ENCODE measurements at places on chromosomes 3 and 15. TPM values are rescaled to one million over a fixed set of nuclear protein-coding genes. Genes with fewer than 3 reads are reported as not detected.
A peak's percentile ranks its signal among the peaks of the same experiment; 100 is the strongest.

ARNT2 gene
- total RNA-seq: not detected

GRCh38 chr3:71907996-71908395, 123.0 kb upstream of the PROK2 start:
- no peak for DNase-seq
- no peaks in the 10 kb centered on the region for H3K36me3 ChIP-seq
- no peak overlapping the region for H3K4me3 ChIP-seq
- H3K27ac ChIP-seq: no peak overlapping the region

DNA sequence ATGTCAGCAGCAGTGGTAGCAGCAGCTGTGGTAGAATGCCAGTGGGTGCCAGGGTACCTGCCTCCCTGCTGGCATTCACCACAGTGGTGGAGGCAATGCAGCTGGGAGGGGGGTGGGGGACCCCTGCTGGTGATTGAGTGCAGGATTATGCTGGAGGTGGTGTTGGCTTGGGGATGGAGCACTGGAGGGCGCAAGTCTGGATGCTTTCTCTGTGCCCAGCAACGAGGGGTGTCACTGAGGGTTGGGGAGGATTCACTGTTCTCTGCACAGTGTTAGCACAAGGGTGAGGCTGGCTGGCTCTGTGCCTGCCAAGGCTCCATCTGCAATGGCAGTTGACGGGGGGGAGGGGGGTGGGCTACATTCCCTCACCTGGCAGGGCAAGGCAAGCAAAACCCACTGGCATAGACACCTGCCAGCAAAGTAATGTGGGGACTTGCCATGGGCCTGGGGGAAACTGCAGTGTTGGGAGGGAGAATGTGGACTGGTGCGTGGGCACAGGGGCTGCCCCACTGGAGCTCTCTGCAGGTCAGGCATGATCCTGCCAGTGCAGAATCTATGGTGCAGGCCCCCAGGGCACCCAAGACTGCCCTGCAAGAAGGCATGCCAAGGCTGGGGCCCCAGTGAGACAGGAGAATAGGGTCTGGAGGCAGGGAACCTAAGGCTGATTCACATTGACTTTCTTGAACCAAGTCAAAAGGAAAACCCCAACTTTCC, 64.3 kb downstream of the MINDY4B start:
- H3K4me3 ChIP-seq: no peak overlapping the region
- no peak for DNase-seq
- peaks cover 9% of the 10 kb centered on the region for H3K27me3 ChIP-seq
- no peaks in the 10 kb centered on the region for H3K4me1 ChIP-seq
- no peaks in the 10 kb centered on the region for H3K36me3 ChIP-seq
- H3K27ac ChIP-seq: no peak overlapping the region

DNA sequence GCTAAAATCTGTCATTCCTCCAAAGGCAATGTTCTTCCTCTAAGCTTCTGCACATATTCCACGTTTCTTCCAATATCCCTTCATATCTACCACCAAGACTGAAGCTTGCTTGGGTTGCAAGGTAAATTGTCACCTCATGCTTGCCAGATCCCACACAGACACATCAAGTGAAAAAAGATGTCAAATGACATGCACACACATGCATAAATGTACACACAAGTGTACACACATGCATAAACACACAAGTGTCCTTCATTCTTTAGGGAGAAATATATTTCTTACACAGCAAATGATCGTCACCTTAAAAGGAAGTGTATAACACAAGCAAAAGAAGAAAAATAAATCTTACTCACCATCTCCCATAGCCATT, 59.4 kb downstream of the CLASP2 start:
- H3K27ac ChIP-seq: no peak overlapping the region
- DNase-seq: no peak
- no peaks in the 10 kb centered on the region for H3K36me3 ChIP-seq
- H3K27me3 ChIP-seq: no peaks in the 10 kb centered on the region
- H3K4me3 ChIP-seq: peak overlapping the region; percentile 49

GRCh38 chr3:171320750-171321558, 139.3 kb downstream of the TNIK start:
- H3K4me1 ChIP-seq: peaks cover 28% of the 10 kb centered on the region
- H3K4me3 ChIP-seq: no peak overlapping the region
- peaks cover 5% of the 10 kb centered on the region for H3K36me3 ChIP-seq
- no peaks in the 10 kb centered on the region for H3K27me3 ChIP-seq
- no peak overlapping the region for H3K27ac ChIP-seq

PAQR5 gene
- 0.19 TPM for total RNA-seq

TOMM70 gene
- total RNA-seq: 48.6 TPM

GRCh38 chr3:66428733-66429132, 72.1 kb downstream of the LRIG1 start:
- H3K27me3 ChIP-seq: peaks cover 2% of the 10 kb centered on the region
- H3K4me1 ChIP-seq: peaks cover 16% of the 10 kb centered on the region
- DNase-seq: no peak

AADACL2 gene
- total RNA-seq: not detected

DNA sequence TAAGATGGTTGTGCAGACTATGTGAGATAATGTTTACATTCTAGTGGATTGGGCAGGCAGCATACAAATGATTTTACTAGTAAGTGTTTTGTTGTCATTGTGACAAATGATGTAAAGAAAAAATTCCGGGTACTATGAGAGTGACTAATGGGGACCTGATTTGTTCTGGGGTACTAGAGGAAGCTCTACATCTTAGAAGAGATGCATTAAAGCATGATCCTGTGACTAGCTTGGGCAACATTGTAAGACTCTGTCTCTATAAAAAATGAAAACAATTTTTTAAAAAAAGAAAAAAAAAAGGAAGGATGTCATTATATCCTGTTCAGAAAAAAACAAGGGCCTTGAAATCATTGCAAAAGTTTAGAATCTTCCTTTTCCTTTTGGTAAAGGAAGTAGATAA, 58.1 kb upstream of the MYRIP start:
- H3K4me1 ChIP-seq: peaks cover 2% of the 10 kb centered on the region
- H3K27ac ChIP-seq: no peak overlapping the region
- H3K27me3 ChIP-seq: no peaks in the 10 kb centered on the region

TGM5 gene
- total RNA-seq: not detected

TYRO3 gene
- 3.7 TPM for total RNA-seq

MEX3B gene
- 0.84 TPM for total RNA-seq

MESP2 gene
- total RNA-seq: not detected

GRCh38 chr15:67543348-67543718, 830 bp downstream of the MAP2K5 start:
- no peaks in the 10 kb centered on the region for H3K36me3 ChIP-seq
- peak overlapping the region; percentile 83 for H3K27ac ChIP-seq
- H3K27me3 ChIP-seq: no peaks in the 10 kb centered on the region
- DNase-seq: no peak

- no peak overlapping the region for H3K4me3 ChIP-seq
- no peaks in the 10 kb centered on the region for H3K27me3 ChIP-seq
- H3K36me3 ChIP-seq: no peaks in the 10 kb centered on the region
These were observed 44.2 kb downstream of the MGLL start for GRCh38 chr3:127777921-127778656.

GRCh38 chr3:184335661-184336546, 1.5 kb upstream of the FAM131A start:
- H3K4me1 ChIP-seq: peaks cover 62% of the 10 kb centered on the region
- peaks cover 28% of the 10 kb centered on the region for H3K36me3 ChIP-seq
- peak; percentile 85 for DNase-seq
- H3K27me3 ChIP-seq: no peaks in the 10 kb centered on the region
- H3K27ac ChIP-seq: peak overlapping the region; percentile 87

GRCh38 chr3:66378256-66378655, 122.6 kb downstream of the LRIG1 start:
- no peaks in the 10 kb centered on the region for H3K27me3 ChIP-seq
- no peak overlapping the region for H3K4me3 ChIP-seq
- H3K27ac ChIP-seq: peak overlapping the region; percentile 59
- DNase-seq: peak; percentile 47
- H3K36me3 ChIP-seq: peaks cover 56% of the 10 kb centered on the region
- peaks cover 11% of the 10 kb centered on the region for H3K4me1 ChIP-seq

- H3K4me1 ChIP-seq: peaks cover 32% of the 10 kb centered on the region
- peaks cover 30% of the 10 kb centered on the region for H3K36me3 ChIP-seq
- no peaks in the 10 kb centered on the region for H3K27me3 ChIP-seq
These were observed 31.1 kb downstream of the PSTPIP1 start for GRCh38 chr15:77025941-77026411.

GRCh38 chr3:123880998-123881561, 3.1 kb downstream of the MYLK start:
- H3K27me3 ChIP-seq: peaks cover 40% of the 10 kb centered on the region
- no peak for DNase-seq
- no peak overlapping the region for H3K4me3 ChIP-seq
- peaks cover 11% of the 10 kb centered on the region for H3K4me1 ChIP-seq
- no peak overlapping the region for H3K27ac ChIP-seq
- no peaks in the 10 kb centered on the region for H3K36me3 ChIP-seq

GRCh38 chr3:42012935-42013690, 51.2 kb upstream of the ULK4 start:
- H3K27me3 ChIP-seq: no peaks in the 10 kb centered on the region
- peaks cover 4% of the 10 kb centered on the region for H3K36me3 ChIP-seq
- H3K27ac ChIP-seq: peak overlapping the region; percentile 87

- no peak overlapping the region for H3K4me3 ChIP-seq
- no peaks in the 10 kb centered on the region for H3K36me3 ChIP-seq
- no peak overlapping the region for H3K27ac ChIP-seq
- no peak for DNase-seq
- H3K4me1 ChIP-seq: peaks cover 2% of the 10 kb centered on the region
- no peaks in the 10 kb centered on the region for H3K27me3 ChIP-seq
These were observed 59.0 kb downstream of the FAM174B start for GRCh38 chr15:92596623-92597022.

- H3K36me3 ChIP-seq: no peaks in the 10 kb centered on the region
- H3K4me1 ChIP-seq: no peaks in the 10 kb centered on the region
- no peak overlapping the region for H3K27ac ChIP-seq
- no peak for DNase-seq
- H3K4me3 ChIP-seq: no peak overlapping the region
These were observed 19.9 kb downstream of the RBP2 start for GRCh38 chr3:139456386-139456785.

DNA sequence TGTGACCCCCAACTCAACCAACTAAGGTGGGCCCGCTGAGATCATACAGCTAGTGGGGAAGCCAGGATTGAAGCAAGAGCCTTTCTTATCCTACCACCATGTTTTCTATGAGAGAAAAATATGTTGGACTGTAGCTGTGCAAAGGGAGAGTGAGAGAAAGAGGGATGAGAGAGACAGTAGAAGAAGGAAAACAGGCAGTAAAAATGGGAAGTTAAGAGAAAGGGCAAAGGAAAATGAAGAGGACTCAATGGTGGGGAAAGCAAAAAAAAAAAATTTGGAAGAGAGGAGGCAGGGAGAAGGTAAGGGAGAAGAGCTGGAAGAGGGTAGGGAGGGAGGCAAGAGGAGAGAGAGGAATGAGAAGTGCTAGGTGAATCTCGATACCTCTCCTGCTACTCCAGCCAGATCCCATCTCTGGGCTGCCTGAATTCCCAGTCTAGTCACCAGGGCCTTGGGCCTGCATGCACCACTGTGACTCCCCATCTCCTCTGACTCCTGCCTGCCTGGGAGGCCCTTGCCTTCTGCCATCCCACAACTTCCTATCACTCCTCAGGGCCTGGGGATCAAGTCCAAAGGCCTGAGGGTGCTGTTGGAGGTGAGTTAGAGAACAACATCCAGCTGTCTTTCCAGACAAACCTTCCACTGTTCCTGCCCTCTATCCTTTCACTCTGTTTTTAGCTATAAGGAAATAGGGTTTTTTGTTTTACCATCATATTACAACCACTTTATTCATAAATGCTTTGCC, 15.7 kb downstream of the FAM81A start:
- no peaks in the 10 kb centered on the region for H3K36me3 ChIP-seq
- no peaks in the 10 kb centered on the region for H3K27me3 ChIP-seq
- no peaks in the 10 kb centered on the region for H3K4me1 ChIP-seq

DYNC1LI1 gene
- 33.1 TPM for total RNA-seq

DNA sequence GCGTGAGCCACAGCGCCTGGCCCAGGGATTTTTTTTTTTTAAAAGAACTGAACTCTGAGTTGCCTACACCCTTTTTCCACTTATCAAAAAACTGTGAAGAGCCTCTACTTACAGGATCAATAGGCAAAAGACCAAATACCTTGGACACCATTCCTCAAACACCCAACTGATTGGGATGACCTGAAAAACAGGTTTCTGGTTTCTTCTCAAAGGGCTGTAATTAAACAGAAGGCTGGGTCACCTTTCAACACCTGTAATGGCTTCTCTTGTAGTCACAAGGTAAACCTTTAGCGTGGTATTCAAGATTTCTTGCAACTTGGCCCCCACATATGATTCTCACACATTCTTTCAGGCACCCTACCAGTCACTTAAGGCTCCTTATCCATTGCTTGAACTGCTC, 38.4 kb upstream of the PLXND1 start:
- H3K27me3 ChIP-seq: no peaks in the 10 kb centered on the region
- no peak overlapping the region for H3K4me3 ChIP-seq
- no peaks in the 10 kb centered on the region for H3K36me3 ChIP-seq
- H3K4me1 ChIP-seq: no peaks in the 10 kb centered on the region
- H3K27ac ChIP-seq: no peak overlapping the region

DNA sequence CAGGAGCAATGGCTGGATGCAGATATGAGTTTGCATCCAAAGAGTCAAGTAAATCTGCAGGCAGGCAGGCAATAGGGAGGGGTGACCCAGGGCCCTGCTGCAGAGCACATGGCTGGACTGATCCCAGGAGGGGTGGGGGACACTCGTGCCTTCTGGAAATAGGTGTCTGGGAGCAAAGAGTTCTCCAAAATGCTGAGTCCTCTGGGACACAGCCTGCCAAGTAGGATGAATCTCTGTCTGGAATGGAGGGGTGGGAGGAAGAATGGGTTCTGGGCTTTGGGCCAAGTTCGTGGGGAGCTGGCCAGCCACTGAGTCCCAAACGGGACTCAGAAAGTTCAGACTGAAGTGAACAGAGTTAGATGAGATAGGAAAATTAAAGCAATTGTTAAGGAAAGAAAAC, 214.5 kb downstream of the MTHFS start:
- H3K36me3 ChIP-seq: no peaks in the 10 kb centered on the region
- H3K27ac ChIP-seq: no peak overlapping the region
- H3K27me3 ChIP-seq: peaks cover 20% of the 10 kb centered on the region
- DNase-seq: no peak
- no peak overlapping the region for H3K4me3 ChIP-seq
- peaks cover 7% of the 10 kb centered on the region for H3K4me1 ChIP-seq

ZNF80 gene
- 0.67 TPM for total RNA-seq

DNA sequence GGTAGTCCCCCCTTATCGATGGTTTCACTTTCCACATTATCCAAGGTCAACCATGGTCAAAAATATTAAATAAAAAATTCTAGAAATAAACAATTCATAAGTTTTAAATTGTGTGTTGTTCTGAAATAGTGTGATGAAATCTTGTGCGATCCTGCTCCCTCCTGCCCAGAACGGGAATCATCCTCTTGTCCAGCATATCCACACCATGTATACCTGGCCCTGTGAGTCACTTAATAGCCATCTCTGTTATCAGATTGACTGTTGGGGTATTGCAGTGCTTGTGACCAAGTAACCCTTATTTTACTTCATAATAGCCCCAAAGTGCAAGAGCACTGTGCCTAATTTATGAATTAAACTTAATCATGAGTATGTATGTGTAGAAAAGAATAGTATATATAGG, 19.1 kb downstream of the FAM81A start:
- H3K4me3 ChIP-seq: no peak overlapping the region
- H3K4me1 ChIP-seq: no peaks in the 10 kb centered on the region
- no peak overlapping the region for H3K27ac ChIP-seq
- no peaks in the 10 kb centered on the region for H3K36me3 ChIP-seq
- no peaks in the 10 kb centered on the region for H3K27me3 ChIP-seq

- H3K27me3 ChIP-seq: no peaks in the 10 kb centered on the region
- no peaks in the 10 kb centered on the region for H3K36me3 ChIP-seq
- H3K27ac ChIP-seq: no peak overlapping the region
- peaks cover 18% of the 10 kb centered on the region for H3K4me1 ChIP-seq
These were observed 76.1 kb downstream of the FRMD4B start for GRCh38 chr3:69309814-69310213.

GRCh38 chr3:161371441-161372320, at the start of gene SPTSSB:
Gene SPTSSB (minus strand): TSS chr3:161371517. CDS start chr3:161346323, 25,194 bp downstream.
- H3K27me3 ChIP-seq: peaks cover 22% of the 10 kb centered on the region
- no peak within 1 kb of the TSS for H3K27ac ChIP-seq
- peaks cover 8% of the 10 kb centered on the region for H3K4me1 ChIP-seq
- DNase-seq: peak; percentile 60

Data from activated naive CD4-positive, alpha-beta T cell treated with anti-CD3 and anti-CD28 coated beads for 36 hours (primary cell).